CD4-positive, alpha-beta T cell treated with Interleukin-15 for 1 hour (primary cell): ENCODE measurements at places on chromosomes 13 and 19.

DNA sequence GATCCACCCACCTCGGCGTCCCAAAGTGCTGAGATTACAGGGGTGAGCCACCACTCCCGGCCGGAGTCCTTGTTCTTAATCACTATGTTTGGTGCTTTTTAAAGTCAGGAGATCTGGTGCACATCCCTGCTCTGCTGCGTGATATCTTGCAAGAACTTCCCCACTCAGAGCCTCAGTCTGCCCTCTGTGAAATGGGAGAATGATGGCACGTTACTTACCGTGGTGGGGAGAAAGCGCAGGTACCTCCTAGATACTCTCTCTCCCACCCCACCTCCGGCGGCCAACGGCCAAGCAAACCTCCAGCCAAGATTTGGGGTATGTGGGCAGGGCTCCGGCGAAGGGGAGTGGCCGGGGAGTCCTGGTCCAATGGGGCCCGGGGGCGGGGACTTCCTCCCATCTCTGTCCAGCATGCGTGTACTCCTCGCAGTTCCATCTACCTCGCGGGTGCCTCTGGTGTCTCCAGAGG is at the start of gene RYR1:
TSS of gene RYR1 (plus strand) at position 424 of the 466 bp plus-strand sequence. CDS start 139 bp downstream, outside the sequence.
- DNase-seq: peak; percentile 51

GRCh38 chr13:31485651-31486051 is 253.7 kb upstream of the RXFP2 start:
- DNase-seq: no peak

GRCh38 chr19:17605761-17606589 is 50.5 kb downstream of the COLGALT1 start:
- peak; percentile 88 for DNase-seq

- DNase-seq: no peak
These were observed 681.7 kb downstream of the PCDH17 start for GRCh38 chr13:58313219-58313618.

DNA sequence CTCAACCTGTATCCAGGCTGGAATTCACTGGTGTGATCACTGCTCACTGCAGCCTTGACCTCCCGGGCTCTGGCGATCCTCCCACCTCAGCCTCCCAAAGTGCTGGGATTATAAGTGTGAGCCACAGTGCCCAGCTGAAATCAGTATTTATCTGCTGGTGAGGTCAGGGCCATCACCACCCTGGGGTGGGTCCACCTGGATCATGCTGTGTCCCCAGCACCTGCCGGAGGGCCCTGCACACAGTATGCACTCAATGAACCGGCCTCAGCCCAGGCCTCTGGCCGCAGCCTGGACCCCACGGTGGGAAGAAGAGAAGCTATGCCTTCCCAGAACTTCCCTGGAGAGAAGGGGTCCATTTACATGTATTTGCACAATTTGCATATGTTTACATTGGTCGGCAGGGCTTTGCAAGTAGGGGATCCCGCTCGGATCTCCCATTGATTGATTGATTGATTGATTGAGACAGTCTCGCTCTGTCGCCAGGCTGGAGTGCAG is 2.6 kb upstream of the SLC5A5 start:
- DNase-seq: no peak

DNA sequence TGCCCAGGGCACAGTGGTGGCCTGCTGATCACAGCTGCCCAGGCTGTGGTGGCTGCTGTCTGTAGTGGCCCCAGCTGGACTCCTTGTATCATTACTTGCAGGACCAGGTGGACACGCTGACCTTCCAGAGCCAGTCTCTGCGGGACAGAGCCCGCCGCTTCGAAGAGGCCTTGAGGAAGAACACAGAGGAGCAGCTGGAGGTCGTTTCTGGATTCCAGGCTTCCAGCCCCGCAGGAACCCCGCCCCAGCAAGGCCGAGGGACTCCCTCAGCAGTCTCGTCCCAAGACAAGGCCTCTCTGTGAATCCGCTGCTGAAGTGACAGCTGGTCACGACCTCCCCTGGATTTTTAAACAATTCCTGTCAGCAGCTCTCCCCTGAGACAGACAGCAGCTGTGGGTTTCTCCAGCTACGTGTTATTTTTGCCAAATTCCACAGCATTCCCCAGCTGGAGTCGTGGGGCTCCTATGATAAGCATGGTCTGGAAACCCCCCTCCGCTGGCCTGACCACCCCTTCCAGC is 98.3 kb downstream of the SLC7A1 start:
- no peak for DNase-seq

DNA sequence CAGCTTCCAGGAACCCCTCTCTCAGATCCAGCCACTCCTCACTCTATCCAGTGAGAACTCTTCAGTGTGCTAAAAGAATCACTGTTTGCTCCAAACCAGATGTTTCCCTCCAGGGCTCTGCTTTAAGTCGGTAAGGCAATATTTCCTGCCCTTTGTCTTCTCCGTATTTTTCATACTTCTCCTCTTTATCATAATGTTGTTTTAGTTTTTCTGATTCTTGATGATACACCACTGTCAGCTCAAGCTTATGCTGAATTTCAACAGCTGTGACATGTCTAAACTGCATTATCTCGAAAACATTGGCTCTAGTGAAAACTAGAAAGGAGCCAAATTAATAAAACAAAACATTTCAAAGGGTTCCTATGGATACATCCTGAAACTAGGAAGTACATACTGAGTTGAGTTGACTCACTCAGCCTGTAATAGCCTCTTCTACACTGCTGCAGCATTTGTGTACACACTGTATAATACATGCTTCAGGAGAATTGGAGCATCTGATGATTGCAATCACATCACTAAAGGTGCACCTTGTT is 39.8 kb downstream of the GPR180 start:
- DNase-seq: no peak

DNA sequence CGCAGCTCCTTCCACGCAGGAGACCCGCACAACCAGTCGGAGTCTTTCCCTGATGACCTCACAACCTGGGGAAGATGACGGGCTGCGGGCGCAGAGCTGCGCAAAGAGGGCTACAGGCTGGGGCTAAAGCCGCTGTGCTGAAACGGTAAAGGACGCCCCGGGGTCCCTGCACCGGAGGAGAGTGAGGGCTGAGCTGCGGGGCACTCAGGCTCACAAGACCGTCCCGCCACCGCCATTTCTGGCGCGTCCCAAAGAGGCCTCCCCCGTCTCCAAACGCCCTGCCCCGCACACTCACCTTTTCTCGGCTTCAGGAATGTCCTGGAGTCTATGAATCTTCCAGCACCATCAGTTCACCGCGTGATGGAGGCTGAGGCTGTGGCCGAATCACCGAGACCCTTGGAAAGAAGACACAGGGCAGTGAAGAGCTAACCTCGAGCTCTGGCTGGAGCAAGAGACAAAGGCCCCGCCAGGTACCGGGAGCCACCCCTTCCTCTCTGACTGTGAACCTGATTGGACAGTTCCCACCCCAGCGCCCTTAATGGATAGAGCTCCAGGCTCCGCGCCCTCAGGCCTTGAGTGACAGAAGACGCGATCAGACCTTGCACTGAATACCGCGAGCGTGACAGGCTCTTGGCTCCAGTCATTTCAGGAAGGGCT is 41.8 kb upstream of the ZNF429 start:
- DNase-seq: peak; percentile 27

GRCh38 chr13:83086948-83087347 is 795.3 kb downstream of the SLITRK1 start:
- no peak for DNase-seq

GRCh38 chr13:22934744-22935523 is 245.8 kb upstream of the SGCG start:
- no peak for DNase-seq

GRCh38 chr19:58572818-58573657 is at the start of gene MZF1:
TSS of gene MZF1 (minus strand) at chr19:58573335. CDS start at chr19:58571389, 1,946 bp downstream.
- DNase-seq: peak; percentile 100

DNA sequence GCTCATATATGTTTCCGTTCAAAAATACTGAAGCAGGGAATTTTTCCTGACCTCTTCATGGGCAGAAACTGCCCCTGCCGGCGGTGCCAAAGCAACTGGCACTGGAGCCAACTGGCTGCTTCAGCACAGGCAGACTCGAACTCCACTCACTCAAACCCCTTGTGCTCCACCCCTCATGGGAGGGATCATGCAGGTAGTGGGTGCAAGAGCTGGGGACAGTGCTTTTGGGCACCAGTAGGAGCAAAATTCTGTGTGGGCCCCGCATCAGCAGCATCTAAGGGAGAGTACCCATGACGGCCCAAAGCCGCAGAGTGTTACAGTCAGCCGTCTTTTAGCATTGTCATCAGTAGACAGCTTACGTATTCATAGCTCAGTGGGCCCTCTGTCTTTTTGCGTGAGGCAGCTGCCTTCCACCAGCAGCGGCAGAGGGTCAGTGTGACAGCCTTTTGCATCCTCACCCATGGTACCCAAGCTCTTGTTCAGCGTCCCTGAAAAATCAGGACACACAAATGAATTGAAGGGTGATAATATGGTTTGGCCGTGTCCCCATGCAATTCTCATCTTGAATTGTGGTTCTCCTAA is 393.8 kb downstream of the SLITRK6 start:
- DNase-seq: no peak

- DNase-seq: peak; percentile 73
These were observed 9.9 kb upstream of the ACSBG2 start for GRCh38 chr19:6125571-6125989.

- DNase-seq: no peak
These were observed 90.4 kb downstream of the STOML3 start for GRCh38 chr13:38900188-38900587.

GRCh38 chr19:3614858-3615505 is 8.3 kb upstream of the TBXA2R start:
- DNase-seq: no peak

- DNase-seq: peak; percentile 36
These were observed 11.4 kb downstream of the ELF1 start for GRCh38 chr13:41007744-41008128.

DNA sequence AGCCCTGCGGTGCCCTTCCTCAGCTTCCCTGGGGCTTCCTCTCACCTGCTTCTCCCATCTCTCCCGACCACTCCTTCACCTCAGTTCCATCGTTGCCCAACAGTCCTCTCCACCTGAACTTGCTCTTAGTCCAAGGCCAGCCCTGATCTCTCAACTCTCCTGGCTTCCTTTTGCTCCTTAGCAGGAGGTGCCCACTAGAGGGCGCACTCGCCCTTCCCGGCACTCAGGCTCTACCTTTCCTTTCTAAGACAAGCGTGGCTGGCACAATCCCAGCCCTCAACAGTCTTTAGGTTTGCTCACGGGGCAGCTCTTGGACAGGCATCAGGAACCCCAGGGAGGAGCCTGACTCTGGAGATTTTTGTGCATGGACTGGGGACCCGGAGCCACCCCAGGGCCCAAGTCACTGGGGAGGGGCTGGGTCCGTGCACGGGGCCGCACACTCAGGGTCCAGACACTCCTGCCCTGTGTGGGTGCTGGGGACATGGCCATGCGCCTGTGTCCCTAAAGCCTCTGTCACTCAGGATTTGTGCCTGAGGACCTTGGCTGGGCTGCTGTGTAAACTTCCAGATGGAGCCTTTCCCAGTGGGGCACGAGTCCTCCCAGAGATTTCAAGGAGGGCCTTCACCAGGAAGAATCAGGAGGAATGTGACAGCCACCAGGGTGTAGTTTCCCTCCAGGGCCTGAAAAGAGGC is 12.1 kb upstream of the CEACAM8 start:
- DNase-seq: no peak

GRCh38 chr19:46596008-46596407 is 5.1 kb upstream of the CALM3 start:
- no peak for DNase-seq

- DNase-seq: peak; percentile 21
These were observed 4.2 kb downstream of the ATP4A start for GRCh38 chr19:35559281-35559659.

GRCh38 chr13:32209652-32210051 is 105.5 kb downstream of the ZAR1L start:
- DNase-seq: no peak

DNA sequence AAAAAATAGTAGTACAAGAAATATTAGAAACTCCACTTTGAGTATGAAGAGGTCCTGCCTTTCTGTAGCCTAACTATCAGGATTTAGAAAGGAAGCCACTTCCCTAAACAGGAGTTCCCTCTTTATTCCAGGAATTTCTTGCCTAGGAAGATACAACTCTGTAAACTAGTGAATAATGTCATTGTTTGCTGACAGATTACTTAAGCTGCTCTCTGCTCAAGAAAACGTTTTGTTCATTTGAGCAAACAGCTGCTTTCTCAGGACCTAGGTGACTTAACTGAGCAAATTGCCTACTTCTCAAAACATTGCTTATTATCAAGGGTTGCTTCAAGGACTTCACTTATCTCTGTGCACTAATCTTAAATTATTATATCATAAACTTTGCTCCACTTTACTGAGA is 1419.4 kb upstream of the SLC10A2 start:
- DNase-seq: no peak
